ENCODE measurements at places on chromosomes 12 and 14.

DNA sequence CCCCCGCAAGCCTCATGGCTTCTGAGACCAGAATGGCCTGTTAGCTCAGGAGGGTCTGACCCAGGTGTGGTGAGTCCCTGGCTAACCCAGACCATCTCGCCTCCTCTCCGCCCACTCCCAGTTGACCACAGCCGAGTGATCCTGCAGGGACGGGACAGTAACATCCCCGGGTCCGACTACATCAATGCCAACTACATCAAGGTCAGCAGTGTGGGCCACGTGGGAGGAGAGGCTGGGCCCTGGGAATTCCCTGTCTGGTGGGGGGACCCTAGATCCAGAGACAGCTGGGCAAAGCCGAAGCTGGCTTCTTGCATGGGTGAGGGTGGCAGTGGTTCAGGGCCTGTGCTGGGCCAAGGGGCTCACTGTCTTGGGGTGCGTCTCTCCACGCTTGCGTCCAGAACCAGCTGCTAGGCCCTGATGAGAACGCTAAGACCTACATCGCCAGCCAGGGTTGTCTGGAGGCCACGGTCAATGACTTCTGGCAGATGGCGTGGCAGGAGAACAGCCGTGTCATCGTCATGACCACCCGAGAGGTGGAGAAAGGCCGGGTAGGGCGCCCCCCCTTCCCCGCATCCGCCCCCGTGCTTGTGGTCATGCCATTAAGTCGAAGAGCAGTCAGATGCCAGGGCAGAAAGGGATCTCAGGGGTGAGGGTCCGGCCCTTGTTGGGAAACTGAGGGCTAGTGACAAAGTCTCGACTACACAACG, 5.0 kb downstream of the PTPN6 start:
- no peak for DNase-seq

DNA sequence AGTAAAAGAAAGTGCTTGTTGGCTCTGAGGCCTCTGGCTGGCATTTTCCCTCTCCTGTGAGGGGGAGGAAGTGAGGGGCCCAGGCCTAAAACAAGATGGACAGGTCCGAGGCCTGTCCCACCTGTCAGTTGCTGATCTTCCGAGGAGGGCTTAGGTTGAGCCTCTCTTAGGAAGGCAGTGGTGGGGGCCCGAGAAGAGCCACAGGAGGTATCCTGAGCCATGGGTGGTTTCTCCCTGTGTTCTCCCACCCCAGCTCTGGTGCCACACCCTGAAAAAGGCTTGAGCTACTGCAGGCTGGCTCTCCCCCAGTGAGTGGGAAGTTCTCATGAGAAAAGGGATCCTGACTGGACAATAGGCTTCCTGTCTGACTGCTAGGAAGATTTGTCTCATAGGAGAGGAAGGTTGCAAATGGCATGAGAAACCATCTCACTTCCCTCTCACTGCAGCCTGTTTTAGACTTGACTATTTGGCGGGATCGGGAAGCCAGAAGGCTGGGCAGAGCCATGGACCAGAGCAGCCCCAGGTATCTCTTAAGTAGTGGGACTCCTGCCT, 72.1 kb upstream of the SRSF5 start:
- DNase-seq = no peak

DNA sequence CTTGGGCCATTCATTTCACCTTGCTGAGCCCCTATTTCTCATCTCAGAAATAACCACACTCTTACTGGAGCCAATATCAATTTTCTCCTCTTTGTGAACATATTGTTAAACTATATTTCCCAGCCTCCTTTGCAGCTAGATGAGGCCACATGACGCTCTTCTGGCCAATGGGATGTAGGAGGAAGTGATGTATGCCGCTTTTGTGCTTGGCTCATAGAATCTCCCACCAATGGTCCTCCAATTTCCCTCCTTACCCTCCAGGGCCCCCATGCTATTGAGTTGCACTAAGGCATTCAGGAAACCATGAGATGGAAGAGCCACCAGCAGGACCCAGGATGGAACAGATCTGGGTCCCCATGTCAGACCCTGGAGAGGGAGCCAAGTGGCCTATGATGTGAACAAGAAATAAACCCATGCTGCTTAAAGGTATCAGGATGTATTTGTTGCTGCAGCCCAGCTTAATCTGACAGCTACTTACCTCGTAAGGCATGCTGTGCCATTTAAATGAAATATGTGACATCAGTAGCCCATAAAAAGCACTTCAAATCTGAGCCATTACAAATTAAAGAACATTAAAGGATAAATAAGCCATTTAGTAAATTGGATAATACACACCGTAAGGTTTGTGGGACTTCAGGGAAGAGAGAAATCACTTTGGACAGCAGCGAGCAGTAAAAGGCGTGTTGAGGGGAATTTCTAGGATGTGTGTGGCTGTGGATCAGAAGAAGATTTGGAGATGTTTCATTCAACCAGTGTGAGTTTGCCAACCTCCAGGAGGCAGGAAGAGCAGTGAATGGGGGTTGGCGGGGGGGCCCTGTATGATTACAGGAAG, 24.4 kb upstream of the BDKRB2 start:
- DNase-seq = no peak

- DNase-seq = no peak
Measured at GRCh38 chr12:120571299-120571698, 9.9 kb downstream of the POP5 start.

- no peak for DNase-seq
Measured at GRCh38 chr12:120847814-120848213, 56.3 kb downstream of the SPPL3 start.

- no peak for DNase-seq
Measured at GRCh38 chr12:58576916-58577315, 343.4 kb downstream of the LRIG3 start.

- DNase-seq = no peak
Measured at GRCh38 chr14:61927060-61927459, 164.8 kb downstream of the SNAPC1 start.

DNA sequence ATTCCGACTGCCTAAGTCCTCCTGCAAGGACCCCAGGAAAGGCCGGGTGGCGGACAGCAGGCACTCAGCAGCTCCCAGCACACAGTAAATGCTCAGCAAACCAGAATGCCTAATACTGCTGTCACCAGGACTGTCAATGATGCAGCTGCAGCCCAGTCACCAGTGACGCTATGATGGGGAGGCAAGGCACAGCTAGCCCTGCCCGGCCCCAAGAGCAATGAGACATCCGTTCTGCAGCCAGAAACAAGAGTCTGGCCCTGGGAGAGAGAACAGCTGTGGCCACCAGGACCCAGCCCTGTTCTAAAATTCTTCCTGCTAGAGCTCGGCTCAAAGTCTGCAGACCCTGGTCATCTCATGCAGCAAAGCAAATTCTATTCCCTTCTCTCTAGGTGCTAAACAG, 69.8 kb downstream of the NCOR2 start:
- no peak for DNase-seq

DNA sequence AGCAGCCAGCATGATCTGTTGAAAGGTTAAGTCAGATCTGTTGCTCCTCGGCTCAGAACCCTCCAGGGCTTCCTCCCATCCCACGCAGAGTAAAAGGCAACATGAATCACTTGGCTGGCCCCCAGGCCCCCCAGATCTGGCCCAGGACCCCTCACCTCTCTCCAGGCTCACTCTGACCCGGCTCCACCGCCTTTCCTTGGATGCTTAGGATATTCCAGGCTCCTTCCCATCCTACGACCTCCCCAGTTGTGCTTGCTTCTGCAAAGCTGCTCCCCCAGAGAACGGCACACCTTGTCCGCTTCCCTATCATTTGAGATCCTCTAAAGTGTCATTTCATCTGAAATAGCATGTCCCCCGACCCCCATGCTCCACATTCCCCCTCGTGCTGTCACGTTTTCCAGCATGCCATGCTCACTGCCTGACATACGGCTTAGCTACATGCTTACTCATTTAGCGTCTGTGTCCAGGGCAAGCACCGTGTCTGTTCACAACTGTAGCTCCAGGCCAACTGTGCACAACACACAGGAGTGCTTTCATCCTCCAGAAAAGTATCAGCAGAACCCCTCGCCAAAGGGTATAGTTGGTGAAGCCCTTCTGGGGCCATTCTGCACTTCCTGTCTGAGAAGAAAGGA, 33.6 kb upstream of the BDKRB2 start:
- no peak for DNase-seq

DNA sequence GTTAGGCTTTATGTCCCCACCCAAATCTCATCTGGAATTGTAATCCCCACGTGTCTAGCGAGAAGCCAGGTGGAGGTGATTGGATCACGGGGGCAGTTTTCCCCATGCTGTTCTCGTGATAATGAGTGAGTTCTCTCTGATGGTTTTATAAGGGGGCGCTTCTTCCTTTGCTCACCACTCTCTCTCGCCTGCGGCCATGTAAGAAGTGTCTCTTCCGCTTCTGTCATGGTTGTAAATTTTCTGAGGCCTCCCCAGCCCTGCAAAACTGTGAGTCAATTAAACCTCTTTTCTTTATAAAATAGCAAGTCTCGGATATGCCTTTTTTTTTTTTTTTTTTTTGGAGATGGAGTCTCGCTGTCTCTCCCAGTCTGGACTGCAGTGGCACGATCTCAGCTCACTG, 13.3 kb downstream of the IL31 start:
- DNase-seq = no peak

DNA sequence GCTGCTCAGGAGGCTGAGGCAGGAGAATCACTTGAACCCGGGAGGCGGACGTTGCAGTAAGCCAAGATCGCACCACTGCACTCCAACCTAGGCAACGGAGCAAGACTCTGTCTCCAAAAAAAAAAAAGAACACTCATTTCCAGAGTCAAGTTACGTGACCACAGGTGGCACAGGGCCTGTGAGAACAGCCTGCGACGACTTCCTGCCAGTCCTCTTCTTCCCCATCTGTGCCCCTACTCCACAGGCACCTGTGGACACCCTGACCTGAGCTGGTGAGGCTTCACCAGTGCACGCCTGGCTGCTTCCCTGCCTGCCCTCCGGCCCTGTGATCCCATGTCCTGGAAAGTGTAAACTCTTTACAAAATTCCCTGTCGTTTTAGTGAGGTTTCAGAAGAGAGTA, 77.7 kb downstream of the PPP2R5C start:
- DNase-seq = no peak

GRCh38 chr12:109517619-109518018, 40.2 kb downstream of the UBE3B start:
- DNase-seq = no peak

GRCh38 chr14:66045572-66046021, 440.6 kb upstream of the CCDC196 start:
- no peak for DNase-seq

- no peak for DNase-seq
Measured at GRCh38 chr12:57219205-57219992, 2.8 kb downstream of the NXPH4 start.

- DNase-seq = no peak
Measured at GRCh38 chr12:120139958-120140357, 23.4 kb upstream of the RAB35 start.

- DNase-seq = no peak
Measured at GRCh38 chr14:33475623-33476022, 475.3 kb downstream of the EGLN3 start.

- no peak for DNase-seq
Measured at GRCh38 chr12:52084491-52085231, 5.2 kb downstream of the SMIM41 start.

DNA sequence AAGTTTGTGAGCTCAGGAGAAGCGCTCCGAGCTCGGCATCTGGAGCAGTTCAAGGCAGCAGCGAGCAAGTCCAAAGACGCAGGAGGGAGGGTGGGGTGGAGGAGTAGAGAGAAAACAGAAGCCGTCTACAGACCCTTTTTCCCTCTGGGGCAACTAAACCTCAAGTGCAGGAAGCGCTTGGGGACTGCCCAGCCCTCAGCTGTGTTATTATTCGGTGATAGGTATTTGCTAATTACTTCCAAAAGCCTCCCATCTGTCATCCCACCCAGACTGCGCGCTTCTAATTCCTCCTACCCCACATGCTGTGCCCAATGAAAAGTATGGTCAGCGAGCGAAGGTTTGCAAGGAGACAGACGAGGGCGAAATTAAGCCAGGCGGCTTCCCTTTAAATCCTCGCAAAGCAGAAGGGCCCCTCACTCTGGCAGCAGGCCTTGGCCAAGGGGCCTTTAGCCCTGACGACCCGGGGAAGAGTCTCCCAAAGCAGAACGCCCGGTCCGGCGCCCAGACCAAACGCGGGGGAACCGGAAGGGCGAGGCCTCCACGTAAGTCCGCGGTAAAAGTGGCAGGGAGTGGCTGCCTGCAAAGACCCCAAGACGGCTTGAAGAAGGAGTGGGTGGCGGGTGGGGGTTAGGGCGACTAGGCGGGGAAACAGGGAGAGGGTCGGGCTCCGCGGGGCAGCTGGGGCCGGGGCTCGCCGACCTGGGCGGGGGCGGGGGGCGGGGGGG, 507 bp upstream of the CD9 start:
- no peak for DNase-seq

GRCh38 chr12:128098730-128099129, 168.2 kb upstream of the TMEM132C start:
- no peak for DNase-seq

DNA sequence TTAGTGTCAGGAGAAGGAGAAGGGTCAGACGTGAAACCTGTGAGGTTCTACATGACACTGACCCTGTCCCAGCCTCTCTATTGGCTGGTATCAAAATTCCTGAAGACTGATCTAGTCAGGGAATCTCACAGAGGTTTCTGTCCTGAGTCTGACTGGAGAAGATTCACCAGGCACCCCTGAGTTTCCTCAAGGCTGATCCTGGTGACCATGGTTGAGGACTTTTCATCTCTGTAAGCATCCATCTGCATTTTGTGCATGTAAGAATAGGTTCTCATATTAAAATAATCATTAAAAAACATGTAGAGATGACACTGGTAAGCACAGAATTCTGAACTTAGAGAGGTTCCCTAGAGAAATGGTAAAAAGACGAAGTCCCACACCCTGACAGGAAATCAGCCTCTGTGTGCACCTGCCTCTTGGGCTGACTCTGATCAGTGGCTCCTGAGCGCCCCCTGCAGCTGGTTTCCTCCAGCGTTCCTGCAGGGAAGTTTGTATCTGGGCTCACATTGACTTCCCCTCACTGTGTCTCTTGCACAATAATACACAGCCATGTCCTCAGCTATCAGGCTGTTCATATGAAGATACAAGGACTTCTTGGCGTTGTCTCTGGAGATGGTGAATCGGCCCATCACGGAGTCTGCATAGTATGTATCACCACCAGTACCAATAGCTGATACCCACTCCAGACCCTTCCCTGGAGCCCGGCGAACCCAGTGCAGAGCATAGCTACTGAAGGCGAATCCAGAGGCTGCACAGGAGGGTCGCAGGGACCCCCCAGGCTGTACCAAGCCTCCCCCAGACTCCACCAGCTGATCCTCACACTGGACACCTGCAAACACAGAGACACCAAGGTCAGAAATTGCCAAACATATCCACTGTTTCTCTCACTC, 991.9 kb downstream of the TMEM121 start:
- peak; percentile 65 for DNase-seq

Data from stimulated activated CD8-positive, alpha-beta memory T cell treated with anti-CD3 and anti-CD28 coated beads, Interleukin-15, amount 100 ng/mL, for 24 hours (primary cell).